ENCODE measurements at places on chromosomes 3 and 15. TPM values are rescaled to one million over a fixed set of nuclear protein-coding genes. Genes with fewer than 3 reads are reported as not detected.

The REC114 gene
- total RNA-seq, result not detected

The ERC2 gene
- total RNA-seq, result 0.98 TPM

The PLA2G4D gene
- total RNA-seq, result not detected

The CFAP44 gene
- total RNA-seq, result 12.0 TPM

The ZPLD1 gene
- total RNA-seq, result not detected

The ZIC4 gene
- total RNA-seq, result not detected

The AMOTL2 gene
- total RNA-seq, result 276 TPM

The LTK gene
- 0.39 TPM for total RNA-seq

The SLC6A11 gene
- 0.30 TPM for total RNA-seq

The INO80 gene
- 30.6 TPM for total RNA-seq

The GRK7 gene
- 0.30 TPM for total RNA-seq

The FGD5 gene
- 35.8 TPM for total RNA-seq

The RTP1 gene
- not detected for total RNA-seq

The ITIH1 gene
- not detected for total RNA-seq

The TGM5 gene
- not detected for total RNA-seq

The IQCF6 gene
- total RNA-seq, result not detected

The SHF gene
- 31.4 TPM for total RNA-seq

The EPHA3 gene
- 6.1 TPM for total RNA-seq

The HYKK gene
- 11.3 TPM for total RNA-seq

The CLDND1 gene
- 191 TPM for total RNA-seq

The CHDH gene
- total RNA-seq, result 12.3 TPM

The IL5RA gene
- total RNA-seq, result not detected

The TRH gene
- total RNA-seq, result not detected

The XIRP1 gene
- total RNA-seq, result not detected

The AADACL2 gene
- not detected for total RNA-seq

The EPHB3 gene
- 5.4 TPM for total RNA-seq

The GP9 gene
- not detected for total RNA-seq

The ZMYND10 gene
- total RNA-seq, result 1.3 TPM

The FANCD2OS gene
- not detected for total RNA-seq

The AMIGO3 gene
- not detected for total RNA-seq

The ANKRD63 gene
- total RNA-seq, result not detected

The NEK11 gene
- total RNA-seq, result 32.8 TPM

The GNAT1 gene
- total RNA-seq, result not detected

The PCLAF gene
- total RNA-seq, result not detected

The AQR gene
- total RNA-seq, result 18.8 TPM

The FOXL2NB gene
- not detected for total RNA-seq

The RPL32 gene
- 713 TPM for total RNA-seq

The UBXN7 gene
- 21.6 TPM for total RNA-seq

The MAP1A gene
- 17.4 TPM for total RNA-seq

The GOLGA8J gene
- 0.60 TPM for total RNA-seq

The CCR1 gene
- total RNA-seq, result 4.0 TPM

The TF gene
- 6.8 TPM for total RNA-seq

The CDHR4 gene
- total RNA-seq, result not detected

The SERF2 gene
- total RNA-seq, result 988 TPM

The UBAP1L gene
- total RNA-seq, result 8.4 TPM

The NPRL2 gene
- 35.2 TPM for total RNA-seq

The SLC4A7 gene
- total RNA-seq, result 44.7 TPM

The ACKR4 gene
- total RNA-seq, result 1.0 TPM

The ARGFX gene
- not detected for total RNA-seq

The CCDC50 gene
- 83.5 TPM for total RNA-seq

The GPR15 gene
- not detected for total RNA-seq

The CCDC191 gene
- 7.5 TPM for total RNA-seq

The GMNC gene
- total RNA-seq, result not detected

The UPK1B gene
- total RNA-seq, result not detected

Measured in tibial nerve (tissue), 4 donors.